AG09319 (cell line): ENCODE measurements at places on chromosomes 3 and 15.
A peak's percentile ranks its signal among the peaks of the same experiment; 100 is the strongest.

DNA sequence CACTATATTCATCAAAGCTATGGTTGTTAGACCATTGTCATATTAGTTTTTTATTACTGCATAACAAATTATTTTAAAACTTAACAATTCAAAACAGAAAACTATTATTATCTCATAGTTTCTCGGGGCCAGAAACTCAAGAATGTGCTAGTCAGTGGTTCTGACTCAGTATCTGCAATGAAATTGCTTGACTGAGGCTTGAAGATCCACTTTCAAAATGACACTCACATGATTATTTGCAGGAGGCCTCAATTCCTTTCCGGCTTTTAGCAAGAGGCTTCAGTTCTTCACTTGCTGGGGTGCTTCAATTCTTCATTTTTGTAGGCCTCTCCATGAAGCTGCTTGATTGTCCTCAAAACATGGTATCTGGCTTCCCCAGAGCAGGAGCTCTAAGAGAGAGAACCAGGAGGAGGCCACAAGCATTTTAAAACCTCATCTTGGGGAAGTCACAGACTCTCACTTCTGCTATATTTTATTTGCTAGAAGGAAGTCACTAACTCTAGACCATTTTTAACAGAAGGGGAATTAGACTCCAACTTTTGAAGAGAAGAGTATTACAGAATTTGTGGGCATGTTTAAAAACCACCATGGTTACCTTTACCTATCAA, 383.7 kb downstream of the MFSD1 start:
- DNase-seq = no peak

- no peak for DNase-seq
Measured at GRCh38 chr3:195750797-195751520, 30.2 kb downstream of the MUC20 start.

- no peak for DNase-seq
Measured at GRCh38 chr15:60619131-60619530, 140.2 kb upstream of the ICE2 start.

- DNase-seq = no peak
Measured at GRCh38 chr15:59289574-59289973, 82.9 kb downstream of the LDHAL6B start.

GRCh38 chr3:194370753-194371152, 1.2 kb upstream of the LRRC15 start:
- DNase-seq = no peak

DNA sequence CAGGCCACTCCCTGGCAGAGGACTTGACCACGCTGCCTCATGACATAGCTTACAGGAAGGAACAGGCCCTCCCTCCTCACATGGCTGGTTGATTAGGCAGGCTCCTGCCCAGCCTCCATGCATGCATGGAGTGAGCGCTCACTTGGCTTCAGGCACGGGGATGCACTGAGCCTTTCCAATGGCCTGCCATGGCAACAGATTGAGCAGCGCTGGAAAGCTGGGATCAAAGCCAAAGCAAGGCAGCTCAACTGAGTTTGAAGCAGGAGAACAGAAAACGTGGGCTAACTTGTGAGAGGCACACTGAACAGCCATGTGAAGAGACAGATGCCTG, 5.9 kb upstream of the GRAMD2A start:
- DNase-seq = peak; percentile 92

GRCh38 chr3:50588759-50589433, 19.6 kb downstream of the HEMK1 start:
- no peak for DNase-seq

- no peak for DNase-seq
Measured at GRCh38 chr3:127590282-127590592, 296 bp downstream of the TPRA1 start.

DNA sequence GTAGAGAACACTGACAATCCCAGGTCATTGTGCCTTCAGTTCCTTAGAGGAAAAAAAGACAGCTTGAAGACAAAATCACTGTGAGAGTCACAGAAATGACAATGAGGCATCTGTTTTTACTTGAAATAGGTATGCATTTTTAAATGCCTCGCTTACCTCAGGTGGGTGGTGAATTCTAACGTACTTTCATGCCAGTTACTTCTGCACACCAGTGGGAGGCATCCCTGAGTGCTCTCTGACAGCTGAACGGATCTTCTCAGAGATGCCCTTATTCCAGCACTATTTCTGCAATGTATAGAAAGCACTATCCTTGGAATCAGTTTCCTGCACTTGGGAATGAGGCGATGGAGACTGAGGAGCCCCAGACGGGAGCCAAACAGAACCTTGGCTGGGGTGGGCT, 16.2 kb downstream of the DPH3 start:
- DNase-seq = no peak

DNA sequence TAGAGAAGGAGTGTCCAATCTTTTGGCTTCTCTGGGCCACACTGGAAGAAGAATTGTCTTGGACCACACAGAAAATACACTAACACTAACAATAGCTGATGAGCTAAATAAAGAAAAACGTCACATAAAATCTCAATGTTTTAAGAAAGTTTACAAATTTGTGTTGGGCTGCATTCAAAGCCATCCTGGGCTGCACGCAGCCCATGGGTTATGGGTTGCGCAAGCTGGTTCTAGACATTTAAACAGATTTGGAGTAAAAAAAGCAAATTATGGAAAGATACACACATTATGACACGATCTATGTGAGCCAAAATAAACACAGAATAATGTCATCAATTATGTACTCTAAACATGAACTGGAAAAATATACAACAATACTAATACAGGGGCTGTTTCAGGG, 703.3 kb upstream of the LMCD1 start:
- no peak for DNase-seq

GRCh38 chr3:63508305-63508704, 144.2 kb upstream of the SNTN start:
- no peak for DNase-seq

DNA sequence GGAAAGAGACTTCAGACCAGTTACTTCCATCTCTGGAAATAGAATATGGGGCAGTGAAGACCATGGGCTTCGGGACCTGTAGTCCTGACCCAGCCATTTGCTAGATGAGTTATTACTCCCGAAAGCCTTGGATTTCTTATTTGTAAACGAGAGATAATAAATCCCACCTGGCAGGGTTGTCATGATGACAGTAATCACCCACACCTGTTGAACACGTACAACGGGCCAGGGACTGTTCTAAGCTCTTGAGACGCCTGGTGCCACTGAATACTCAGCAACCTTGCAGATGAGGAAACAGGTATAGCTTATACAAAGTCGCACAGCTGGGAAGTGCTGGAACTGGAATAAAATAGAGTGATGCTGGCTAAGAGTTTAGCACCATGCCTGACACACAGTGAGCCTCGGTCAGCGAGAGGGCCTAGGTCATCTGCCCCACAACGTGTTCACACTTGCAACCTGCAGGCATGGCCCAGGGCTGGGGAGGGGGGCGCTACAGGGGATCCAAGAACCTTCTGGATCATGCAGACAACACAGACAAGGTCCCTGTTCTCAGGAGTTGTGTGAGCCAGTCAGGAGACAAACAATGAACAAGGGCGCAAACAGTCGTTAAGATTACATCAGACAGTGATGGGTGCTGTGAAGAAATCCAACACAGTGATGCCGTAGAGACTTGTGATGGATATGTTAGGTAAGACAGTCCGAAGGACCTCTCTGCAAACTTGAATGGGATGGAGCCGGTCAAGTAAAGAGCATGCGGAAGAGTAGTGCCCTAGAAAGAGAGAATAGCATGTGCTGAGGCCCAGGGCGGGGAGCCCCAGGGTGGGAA, 89.2 kb downstream of the CORO2B start:
- no peak for DNase-seq

GRCh38 chr3:161405087-161405486, 33.8 kb upstream of the SPTSSB start:
- no peak for DNase-seq

DNA sequence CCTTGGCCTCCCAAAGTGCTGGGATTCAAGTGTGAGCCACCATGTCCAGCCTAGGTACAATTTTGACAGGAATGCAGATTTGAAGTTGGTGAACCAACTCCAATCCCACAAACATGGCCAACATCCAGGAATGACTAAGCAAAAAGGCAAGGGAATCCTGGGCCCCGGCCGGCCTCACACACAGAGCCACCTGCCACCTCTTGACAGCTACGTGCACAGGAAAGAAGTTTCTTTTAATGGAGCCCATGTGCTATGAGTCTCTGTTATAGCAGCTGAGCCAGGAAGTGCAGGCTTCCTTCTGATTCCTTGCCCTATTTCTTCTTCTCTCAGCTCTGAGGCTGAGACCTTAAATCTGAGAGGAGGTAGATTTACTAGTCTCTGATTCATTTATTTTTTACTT, 8.8 kb downstream of the TMEM40 start:
- DNase-seq = peak; percentile 47

GRCh38 chr15:90563463-90563862, 33.7 kb downstream of the CRTC3 start:
- no peak for DNase-seq

DNA sequence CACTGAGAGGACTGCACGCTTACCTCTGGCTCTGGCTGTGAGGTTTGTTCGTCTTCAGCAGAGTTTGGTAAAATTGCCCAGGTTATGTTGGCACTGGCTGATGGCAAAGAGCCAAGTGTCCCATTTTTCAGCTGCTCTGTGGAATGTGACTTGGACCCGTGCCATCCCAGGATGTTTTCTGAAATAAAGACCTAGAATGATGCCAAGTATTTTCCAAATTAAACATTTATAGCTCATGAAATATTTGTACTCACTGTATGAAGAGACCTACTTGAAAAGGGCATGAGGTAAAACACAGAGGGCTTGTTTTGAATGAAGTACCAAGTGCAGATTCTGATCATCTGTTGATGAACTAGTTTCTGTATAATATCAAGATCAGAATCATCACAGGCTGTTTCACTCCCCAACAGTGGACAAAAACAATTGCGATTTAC, 200.5 kb downstream of the STT3B start:
- no peak for DNase-seq

- no peak for DNase-seq
Measured at GRCh38 chr3:29515451-29515850, 234.6 kb downstream of the RBMS3 start.

GRCh38 chr15:98776607-98777281, 128.4 kb downstream of the IGF1R start:
- DNase-seq = peak; percentile 66

DNA sequence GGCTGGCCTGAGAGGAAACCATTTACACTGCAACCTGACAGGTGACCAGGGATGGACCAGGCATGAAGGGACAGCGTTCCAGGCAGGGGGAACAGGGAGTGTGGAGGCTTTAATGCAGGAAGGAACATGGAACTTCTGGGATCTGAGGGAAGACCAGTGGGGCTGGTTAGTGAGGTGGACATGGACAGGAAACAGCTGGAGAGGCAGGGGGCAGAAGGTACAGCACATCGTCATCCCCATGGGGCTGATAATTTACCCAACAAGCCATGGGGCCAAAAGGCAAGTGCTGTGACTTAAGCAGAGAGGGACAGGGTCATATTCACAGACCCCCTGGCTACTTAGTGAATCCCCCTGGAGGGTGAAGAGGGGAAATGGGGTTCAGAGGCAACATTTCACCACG, 77.0 kb upstream of the LARS2 start:
- no peak for DNase-seq

- DNase-seq = no peak
Measured at GRCh38 chr3:49017229-49017970, 980 bp downstream of the DALRD3 start.

DNA sequence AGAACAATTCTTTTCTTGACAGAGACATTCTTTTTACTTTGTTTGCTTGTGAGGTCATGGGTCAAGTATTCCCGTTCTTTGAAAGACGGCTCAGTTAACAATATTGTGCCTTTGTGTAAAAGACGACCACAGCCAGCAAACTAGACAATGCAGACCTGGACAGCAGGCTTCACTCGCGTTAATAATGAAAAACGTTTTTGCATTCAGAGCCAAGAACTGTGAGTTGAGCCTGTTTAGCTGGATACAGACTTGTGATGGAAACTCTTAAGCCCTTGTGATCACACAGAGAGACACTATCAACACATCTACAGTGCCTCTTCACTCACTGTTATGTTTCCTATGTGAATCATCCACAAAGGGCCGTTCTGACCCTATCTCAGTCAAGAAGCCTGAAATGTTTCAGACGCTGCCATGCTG, 37.3 kb upstream of the CMTM7 start:
- no peak for DNase-seq

- no peak for DNase-seq
Measured at GRCh38 chr3:46546896-46547440, 19.1 kb downstream of the LRRC2 start.

- no peak for DNase-seq
Measured at GRCh38 chr15:38671675-38672254, 107.2 kb upstream of the RASGRP1 start.

GRCh38 chr15:66067687-66068086, 185.9 kb downstream of the MEGF11 start:
- DNase-seq = no peak

GRCh38 chr3:49750056-49750455, 26.3 kb upstream of the GMPPB start:
- no peak for DNase-seq

GRCh38 chr3:42376344-42376798, 34.0 kb downstream of the LYZL4 start:
- peak; percentile 25 for DNase-seq

GRCh38 chr3:43998370-43998835, 243.3 kb upstream of the TOPAZ1 start:
- DNase-seq = no peak

GRCh38 chr3:111773484-111773883, 85.6 kb upstream of the PHLDB2 start:
- DNase-seq = no peak

DNA sequence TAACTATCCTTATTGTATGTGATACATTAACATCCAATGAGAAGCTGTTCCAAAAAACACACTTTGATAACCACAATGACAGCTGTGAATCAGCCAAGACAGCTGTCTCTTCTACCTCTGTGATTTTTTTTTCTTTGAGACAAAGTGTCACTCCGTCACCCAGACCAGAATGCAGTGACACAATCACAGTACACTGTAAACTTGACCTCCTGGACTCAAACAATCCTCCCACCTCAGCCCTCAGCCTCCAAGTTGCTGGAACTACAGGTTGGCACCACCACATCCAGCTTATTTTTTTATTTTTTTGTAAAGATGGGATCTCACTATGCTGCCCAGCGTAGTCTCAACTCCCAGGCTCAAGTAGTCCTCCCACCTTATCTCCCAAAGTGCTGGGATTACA, 73.5 kb upstream of the TMCO5A start:
- no peak for DNase-seq

GRCh38 chr15:62413153-62413552, 248.1 kb upstream of the C2CD4B start:
- DNase-seq = no peak

DNA sequence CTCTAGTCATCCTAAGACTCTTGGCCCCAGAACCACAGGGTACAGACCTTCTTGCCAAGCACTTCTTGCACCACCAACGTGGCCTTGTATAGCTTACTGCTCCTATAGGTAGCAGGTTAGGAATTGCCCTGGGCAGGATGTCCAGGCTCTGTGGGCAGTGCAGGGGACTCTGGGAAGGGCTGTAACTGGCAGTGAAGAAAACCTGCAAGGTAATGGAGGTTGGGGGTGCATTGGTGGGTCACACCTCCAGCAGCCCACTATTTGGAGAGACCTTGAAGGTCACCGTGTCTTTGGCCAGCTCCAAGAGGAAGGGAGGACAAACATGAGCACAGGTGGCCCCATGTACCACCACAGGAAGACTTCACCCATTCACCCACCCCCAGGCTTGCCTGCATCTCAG, 21.3 kb upstream of the XYLB start:
- DNase-seq = no peak

- DNase-seq = no peak
Measured at GRCh38 chr15:71329041-71329440, 213.8 kb downstream of the THSD4 start.
